ENCODE measurements at places on chromosomes 2 and 18.

DNA sequence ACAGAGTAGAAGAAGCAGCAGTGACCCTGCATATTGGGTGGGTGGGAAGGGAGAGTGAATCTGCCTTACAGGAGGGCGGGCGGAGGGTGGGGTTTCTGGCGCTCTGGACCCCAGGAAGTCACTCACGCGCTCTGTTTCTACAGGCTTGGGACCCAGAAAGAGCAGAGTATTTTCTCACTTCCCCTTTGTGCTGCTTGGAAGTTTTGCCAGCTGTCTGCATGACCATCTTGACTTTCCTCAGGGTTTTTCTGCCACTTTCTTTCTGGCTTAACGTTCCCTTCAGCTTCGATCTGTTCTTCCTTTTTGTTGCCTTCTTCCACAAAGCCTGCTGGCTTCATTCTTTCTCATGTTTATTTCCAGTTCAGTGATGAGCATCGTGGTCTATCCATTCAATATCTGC, 383.1 kb downstream of the GALR1 start:
- no peak for DNase-seq

DNA sequence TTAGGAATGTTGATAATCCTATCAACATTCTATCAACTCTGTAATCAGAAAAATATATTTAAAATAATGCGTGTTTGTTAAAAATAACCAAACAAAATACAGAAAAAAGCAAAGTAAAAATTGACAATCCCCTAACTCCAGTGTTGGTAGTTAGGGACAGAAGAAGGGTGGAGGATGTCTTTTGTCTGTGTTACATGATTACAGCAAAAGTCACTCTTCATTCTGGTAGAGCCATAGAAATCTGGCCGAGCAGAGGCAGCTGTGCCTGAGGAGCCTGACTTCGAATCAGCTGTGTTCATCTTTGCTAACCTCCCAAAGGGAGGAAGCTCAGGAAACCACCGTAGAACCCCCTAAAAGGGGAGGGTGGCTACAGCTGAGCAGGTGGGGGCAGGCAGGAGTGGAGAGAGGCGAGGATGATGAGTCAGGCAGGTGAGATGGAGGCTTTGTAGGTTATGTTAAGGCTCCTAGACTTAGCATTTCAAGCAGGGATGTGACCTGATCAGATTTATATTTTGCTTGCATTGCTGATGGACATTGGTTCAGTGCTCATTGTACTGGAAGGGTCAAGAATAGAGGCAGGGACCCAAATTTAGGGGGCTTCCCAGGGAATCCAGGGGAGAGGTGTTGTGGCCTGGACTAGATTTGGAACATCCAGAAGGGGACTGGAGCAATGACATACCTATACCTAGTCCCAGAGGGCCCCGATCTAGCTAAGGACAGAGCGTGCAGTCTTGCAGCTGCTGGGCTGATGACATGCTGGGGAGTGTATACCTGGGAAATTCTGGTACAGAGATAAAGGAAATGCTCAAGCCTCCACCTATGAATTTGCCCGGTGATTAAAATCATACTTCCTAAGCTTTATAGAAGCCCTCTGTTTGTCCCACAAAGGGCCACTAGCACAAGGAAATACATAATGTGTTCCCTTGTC, 95.7 kb downstream of the NEDD4L start:
- no peak for DNase-seq

GRCh38 chr18:60664736-60665135, 292.2 kb upstream of the MC4R start:
- no peak for DNase-seq

- peak; percentile 68 for DNase-seq
Observed at GRCh38 chr2:197286805-197287595, 23.6 kb downstream of the ANKRD44 start.

DNA sequence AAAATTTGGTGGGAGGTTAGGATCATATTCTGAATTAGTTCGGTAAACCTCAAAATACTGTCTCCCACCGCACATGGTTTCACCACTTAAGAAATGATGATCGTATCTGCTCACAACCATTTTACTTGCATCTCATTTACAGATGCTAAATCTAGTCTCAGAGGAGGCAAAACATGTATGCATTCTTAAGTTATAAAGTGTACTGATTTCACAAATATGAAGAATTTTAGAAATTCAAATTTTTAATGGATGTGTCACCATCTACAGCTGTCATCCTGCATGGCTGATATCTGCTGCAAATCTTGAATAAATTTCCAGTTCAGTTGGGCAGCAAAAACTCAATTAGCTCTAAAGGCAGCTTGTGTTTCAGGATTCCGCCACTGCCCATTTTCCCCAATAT, 243.3 kb upstream of the KCNJ3 start:
- DNase-seq, result no peak

DNA sequence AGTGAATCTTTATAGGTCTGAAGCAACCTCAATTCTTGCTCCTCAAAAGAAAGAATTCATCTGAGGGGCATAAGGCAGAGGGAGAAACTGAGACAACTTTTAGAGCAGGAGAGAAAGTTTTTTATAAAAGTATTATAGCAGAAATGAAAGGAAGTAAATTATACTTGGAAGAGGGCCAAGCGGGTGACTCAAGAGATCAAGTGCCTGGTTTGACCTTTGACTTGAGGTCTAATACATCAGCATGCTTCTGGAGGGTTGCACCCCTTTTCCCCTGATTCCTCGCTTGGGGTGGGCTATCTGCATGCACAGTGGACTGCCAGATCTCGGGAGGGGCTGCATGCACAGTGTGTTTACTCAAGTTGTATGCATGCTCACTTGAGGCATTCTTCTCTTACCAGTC, 268.5 kb upstream of the LRATD1 start:
- DNase-seq, result no peak

- no peak for DNase-seq
Observed at GRCh38 chr2:63712748-63713147, 124.0 kb downstream of the MDH1 start.

DNA sequence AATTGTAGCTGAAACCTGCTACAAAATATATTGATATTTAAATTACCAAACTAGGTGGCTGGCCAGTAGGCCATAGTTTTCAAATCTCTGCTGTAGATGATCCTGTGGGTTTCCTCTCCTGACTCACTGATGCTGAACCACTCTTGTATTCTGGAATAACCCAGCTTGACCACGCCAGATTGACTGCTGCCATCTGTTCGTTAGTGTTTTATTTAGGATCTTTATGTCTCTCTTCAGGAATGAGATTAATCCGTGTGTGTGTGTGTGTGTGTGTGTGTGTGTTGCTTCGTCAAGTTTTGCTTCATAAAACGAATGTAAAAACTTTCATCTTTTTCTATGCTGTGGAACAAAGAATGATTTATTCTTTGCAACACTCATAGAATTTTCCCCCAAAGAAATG, 187.1 kb downstream of the DYSF start:
- no peak for DNase-seq

DNA sequence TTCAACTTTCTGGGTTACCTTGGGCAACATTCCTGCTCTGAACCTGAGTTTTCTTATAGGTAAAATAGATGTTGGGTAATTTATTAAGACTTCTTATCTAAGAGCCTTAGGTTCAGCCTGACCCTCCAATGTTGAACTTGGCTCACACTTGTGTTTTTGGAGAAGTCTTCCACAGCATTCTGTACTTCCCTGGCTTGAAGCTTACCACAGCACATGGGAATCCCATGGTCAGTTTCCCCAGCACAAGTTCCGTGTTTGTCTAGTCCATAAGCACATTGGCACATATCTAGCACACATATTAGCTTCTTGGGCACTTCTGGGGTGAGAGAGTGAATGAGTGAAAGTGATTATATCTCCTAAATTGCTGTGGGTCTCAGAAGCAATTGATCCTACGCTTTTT, 782.5 kb upstream of the HS6ST1 start:
- DNase-seq, result no peak

GRCh38 chr2:236164201-236164924, 3.8 kb downstream of the GBX2 start:
- DNase-seq, result no peak

DNA sequence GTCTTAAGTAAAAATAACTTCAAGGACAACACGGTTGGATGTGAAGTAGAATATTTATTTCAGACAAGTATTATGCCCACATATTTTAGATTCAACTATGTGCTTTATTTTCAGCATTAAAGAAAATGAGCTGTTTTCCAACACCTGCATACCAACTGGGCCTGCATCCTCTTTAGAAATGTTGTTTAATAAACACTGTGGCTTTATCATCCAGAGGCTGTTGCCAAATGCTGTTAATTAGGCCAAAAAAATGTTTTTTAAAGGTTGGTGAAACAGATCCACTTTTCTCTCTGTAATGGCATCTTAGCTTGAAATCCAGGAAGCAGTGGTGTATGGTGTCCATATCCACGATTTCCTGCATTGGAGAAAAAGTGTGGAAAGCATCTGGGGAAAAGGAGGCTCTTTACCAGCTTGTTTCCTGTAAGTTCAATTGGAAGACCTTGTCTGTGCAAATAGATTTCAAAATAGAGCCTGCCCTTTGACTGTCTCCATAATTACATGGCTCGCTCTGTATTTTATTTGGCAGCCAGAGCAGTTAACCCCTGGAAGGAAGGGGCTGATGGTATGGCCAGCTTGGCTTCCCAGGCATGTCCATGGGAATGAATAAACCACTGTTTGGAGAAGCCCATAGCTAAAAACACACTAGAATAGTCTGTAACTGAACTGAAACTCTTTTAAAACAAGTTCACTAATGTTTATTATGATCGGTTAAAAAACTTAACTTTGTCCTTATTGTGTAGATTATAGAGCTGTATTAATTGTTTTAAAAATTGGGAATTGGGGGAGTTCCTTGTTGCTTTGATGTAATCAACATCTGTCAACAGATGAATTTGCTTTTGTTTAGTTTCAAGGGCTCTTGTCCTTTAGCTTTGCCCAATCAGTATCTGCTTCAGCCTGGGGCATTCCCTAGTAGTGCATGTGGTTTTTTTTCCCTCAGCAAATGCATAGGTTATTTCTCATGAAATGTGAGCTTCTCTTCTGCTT, 33.0 kb upstream of the DLX1 start:
- peak; percentile 30 for DNase-seq

GRCh38 chr2:131093696-131094462, 619 bp upstream of the FAM168B start:
- no peak for DNase-seq

DNA sequence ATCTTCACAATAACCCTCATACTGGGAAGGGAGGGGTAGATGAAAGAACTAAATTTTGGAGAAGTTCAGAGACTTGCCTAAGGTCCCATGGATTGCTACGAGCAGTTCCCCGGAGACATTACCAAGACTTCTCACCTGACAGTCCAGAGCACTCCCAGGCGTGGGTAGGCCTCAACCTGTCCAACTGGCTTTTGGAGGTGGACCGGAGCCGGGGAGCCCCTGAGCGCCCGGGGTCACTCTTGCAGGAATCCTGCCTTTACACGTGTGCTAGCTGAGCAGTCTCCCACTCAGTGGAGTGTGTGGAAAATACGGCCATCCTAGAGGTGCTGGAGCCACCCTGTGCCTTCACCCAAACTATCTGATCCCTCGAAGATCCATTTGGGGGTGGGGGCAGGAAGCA, 8.0 kb downstream of the POMC start:
- DNase-seq, result no peak

DNA sequence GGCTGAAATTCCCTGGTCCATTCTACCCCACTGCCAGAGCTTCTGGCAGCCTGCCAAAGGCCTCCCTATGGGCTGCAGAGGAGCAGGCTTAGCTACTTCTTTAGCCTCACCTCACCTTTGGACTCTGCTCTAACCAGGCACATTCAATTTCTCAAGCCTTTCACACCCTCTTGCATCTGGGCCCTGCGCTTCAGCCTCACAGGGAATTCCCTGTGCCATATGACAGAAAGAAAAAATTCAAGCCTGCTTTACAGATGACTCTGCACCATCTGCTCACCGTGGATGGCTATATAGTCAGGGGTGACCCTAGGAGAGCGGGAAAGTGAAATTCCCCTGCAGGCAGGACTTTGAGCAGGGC, 62.5 kb downstream of the REEP1 start:
- DNase-seq, result peak; percentile 46

DNA sequence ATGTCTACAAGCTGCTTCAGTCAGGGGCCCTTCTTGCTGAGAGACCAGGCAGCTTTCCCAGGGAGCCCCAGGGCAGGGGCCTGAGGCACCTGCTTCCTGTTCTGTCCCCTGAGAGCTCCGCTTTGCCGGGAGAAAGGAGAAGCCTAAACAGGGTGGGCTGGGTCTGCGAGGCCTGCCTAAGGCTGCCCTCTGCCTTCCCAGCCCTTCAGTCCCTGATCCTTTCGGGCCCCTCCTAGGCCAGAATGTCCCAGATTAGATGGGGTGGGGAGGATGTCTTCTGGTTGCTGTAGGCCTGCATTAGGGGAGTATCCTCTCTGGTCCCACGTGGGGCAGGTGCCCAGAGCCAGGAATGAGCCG, 72.4 kb downstream of the TGOLN2 start:
- DNase-seq, result no peak

- DNase-seq, result no peak
Observed at GRCh38 chr2:206845877-206846276, 80.5 kb downstream of the FASTKD2 start.

DNA sequence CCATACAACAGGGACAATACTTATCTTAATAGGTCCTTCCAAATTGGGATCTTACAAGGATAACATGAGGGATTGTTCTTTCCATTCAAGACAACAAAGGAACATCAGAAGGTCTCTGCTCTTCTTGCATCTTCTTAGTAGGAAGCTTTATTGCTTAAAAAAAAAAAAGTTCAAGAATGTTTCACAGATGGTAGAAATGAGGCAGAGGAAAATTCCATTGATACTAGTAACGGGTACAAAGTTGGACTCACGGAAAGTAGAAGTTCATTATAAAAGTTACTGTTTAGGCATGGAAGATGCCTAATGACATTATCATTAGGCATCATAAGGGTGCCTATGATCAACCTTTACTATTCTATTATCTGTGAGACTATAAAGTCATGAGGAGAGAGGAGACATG, 136.2 kb downstream of the LAMA3 start:
- no peak for DNase-seq

DNA sequence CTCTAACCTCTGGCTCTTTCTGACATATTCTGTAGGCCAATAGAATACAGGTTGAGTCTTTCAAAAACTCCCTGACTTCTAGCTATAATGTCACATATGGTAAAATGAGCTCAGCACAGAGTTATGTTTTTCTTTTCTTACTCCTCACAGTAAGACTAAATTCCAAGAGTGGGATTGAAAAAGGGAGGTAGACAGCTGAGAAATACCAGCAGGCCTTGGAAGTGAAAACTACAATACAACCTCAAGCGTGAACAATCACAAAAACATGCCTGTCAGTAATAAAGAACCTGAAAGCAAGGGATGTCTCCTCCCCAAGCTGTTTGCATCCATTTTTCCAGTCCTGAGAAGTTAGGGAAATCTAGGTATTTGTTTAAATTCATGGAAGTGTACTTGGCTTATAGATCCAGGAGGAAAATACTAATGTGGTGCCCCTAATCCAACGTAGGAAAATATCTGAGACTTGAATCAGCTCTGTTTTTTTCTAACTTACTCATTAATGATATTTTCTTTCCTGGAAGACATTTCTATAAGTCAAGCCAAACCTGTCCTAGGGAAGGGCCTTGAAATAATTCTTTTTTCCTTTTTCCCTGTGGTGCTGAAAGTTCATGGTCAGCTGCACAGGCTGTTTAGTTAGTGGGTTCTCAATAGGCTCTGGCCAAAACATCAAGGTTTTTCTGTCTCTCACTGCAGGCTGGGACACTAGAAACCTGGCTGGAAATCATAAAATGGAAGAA, 167.9 kb upstream of the SPATS2L start:
- no peak for DNase-seq

GRCh38 chr2:19573784-19574183, 215.4 kb upstream of the OSR1 start:
- no peak for DNase-seq

GRCh38 chr2:142069251-142069888, 61.4 kb downstream of the LRP1B start:
- DNase-seq, result no peak

Measured in GM10248 (cell line).